Smooth muscle cell of the pulmonary artery (primary cell): ENCODE measurements at places on chromosomes 13 and 19. TPM values are rescaled to one million over a fixed set of nuclear protein-coding genes. Genes with fewer than 3 reads are reported as not detected.

SLITRK5 gene
- total RNA-seq, result under 0.01 TPM in 2 replicates

ZNF558 gene
- 21.4 and 23.1 TPM in 2 replicates for total RNA-seq

LPAR6 gene
- total RNA-seq, result 7.9 and 14.3 TPM in 2 replicates

ZNF586 gene
- 13.7 and 15.0 TPM in 2 replicates for total RNA-seq

PRR36 gene
- total RNA-seq, result 0.10 TPM in 1 of 2 replicates, not detected in the other

NAPSA gene
- total RNA-seq, result 0.33 and 0.36 TPM in 2 replicates
